Activated naive CD4-positive, alpha-beta T cell (primary cell): ENCODE measurements at places on chromosomes 16 and 17.

GRCh38 chr16:71882505-71883167, 1.3 kb downstream of the ZNF821 start:
- peak; percentile 38 for DNase-seq

DNA sequence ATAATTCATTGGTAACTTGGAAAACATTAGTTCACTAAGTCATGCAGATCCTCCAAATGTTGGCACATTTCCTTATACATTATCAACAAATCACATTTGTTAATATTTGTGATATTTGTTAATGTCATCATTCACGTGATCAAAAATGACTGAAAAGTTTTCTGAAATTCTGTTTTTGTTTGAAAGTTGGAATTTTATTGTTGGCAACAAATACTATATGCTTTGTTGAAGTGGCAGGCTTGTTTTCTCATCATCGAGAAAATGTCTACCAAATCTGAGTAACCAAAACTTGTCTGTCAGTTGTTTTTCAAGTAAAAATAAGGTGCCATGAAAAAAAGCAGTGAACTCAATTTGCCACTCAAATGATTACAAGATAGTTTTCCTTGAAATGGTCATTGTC, 62.8 kb downstream of the NACA2 start:
- DNase-seq = no peak

DNA sequence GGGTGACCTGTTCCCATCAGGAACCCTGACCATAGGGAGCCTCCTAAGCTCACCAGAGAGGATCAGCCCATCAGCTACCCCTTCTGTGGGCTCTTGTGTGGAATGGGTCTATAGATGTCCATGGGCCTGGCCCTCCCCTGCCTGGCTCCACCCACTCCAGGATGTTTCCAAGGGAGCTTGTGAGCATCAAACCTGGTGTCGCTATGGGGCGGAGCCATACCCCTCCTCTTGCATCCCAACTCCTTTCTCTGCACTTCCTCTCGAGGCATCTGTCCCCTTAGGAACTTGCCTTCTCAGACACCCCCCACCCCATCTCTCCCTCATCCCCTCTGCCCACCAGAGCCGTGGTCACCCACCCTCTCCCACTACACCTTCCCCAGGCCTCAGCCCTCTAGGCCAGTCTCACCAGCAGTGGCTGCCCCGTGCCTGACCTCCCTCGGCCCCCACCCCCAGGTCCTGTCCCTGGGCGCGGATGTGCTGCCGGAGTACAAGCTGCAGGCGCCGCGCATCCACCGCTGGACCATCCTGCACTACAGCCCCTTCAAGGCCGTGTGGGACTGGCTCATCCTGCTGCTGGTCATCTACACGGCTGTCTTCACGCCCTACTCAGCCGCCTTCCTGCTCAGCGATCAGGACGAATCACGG, 10.4 kb downstream of the KCNH6 start:
- DNase-seq = no peak

GRCh38 chr17:76447931-76448652, 4.9 kb downstream of the UBE2O start:
- no peak for DNase-seq

DNA sequence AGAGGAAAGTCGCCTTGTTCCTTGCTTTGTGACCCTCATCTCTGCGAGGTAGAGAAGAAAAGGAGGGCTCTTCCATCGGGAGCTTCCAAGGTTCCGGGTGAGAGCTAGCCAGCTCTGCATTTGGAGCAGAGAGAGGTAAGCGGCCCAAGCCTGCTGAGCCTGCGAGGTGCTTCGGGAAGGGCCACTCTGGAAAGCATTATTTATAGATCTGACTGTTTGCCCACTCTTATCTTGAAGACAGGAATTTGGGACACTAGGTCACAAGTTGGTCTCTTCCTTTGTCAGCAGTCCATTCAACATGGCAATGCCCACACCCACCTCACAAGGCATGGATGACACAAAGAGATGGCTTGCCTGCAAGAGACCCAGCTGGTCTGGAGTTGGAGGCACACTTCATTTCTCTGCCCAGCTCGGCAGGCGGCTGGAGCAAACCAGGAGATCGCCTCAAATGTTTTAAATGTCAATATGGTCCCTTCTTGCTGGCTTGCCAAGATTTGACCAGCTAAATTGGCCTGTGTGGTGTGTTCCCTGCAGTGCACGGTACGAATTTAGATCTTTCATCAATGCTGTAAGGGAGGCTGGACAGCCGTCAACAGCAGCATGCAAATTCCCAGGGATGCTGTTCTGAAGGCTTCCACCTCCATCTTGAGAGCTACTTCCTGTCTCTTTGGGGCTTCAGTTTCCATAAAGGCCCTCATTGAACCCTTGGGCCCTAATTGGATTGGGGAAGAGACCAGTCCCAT, 19.5 kb downstream of the CBX4 start:
- no peak for DNase-seq

- no peak for DNase-seq
Observed at GRCh38 chr16:67608364-67608763, 36.6 kb upstream of the CARMIL2 start.

GRCh38 chr16:9670033-9670432, 512.2 kb downstream of the GRIN2A start:
- no peak for DNase-seq

- DNase-seq = no peak
Observed at GRCh38 chr17:62859146-62859545, 51.0 kb upstream of the MARCHF10 start.

GRCh38 chr16:72876221-72876620, 171.7 kb downstream of the ZFHX3 start:
- DNase-seq = no peak
